ENCODE measurements at places on chromosomes 3 and 15.

DNA sequence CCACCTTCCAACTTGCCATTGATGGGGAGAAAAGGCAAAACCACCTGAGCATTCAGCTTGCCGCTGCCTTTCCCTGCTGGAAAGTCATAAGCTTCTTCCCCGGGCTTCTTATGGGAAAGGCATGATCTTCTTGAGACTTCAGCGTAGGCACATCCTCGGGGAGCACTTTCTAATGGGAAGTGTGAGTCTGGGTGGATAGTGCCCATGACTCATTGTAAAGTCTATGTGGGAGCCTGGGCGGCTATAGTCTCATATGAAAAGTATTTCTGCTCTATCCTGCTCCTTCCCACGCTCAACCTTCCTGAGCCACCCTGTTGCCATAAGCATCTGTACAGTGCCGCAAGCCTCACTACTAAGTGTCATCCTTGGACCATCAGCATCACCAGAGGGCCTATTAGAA lies 309.9 kb upstream of the THBS1 start:
- DNase-seq = no peak

DNA sequence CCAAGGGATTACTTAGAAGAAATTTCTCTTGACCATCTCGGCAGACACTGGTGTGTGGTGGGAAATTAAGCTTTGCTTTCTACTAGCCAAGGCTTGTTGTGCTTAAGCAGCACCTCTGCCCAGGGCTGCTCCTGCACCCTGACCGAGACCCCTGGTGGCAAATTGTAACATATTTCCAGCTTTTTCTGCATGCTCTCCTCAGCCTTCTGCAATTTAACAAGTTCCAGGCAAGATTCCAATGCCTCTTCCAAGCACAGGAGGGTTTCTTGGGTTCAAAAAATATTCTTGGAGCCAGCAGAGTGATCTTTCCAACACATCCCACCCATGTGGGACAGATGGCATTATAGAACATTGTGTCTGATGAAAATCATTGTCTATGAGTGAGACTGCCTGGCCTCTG lies 210.5 kb downstream of the CLSTN2 start:
- DNase-seq = no peak

- DNase-seq = no peak
Measured at GRCh38 chr3:46974421-46975171, 1.9 kb downstream of the CCDC12 start.

GRCh38 chr3:194466761-194467356 lies 19.9 kb downstream of the ATP13A3 start:
- DNase-seq = no peak

- no peak for DNase-seq
Measured at GRCh38 chr3:99711351-99711750, 73.0 kb downstream of the COL8A1 start.

DNA sequence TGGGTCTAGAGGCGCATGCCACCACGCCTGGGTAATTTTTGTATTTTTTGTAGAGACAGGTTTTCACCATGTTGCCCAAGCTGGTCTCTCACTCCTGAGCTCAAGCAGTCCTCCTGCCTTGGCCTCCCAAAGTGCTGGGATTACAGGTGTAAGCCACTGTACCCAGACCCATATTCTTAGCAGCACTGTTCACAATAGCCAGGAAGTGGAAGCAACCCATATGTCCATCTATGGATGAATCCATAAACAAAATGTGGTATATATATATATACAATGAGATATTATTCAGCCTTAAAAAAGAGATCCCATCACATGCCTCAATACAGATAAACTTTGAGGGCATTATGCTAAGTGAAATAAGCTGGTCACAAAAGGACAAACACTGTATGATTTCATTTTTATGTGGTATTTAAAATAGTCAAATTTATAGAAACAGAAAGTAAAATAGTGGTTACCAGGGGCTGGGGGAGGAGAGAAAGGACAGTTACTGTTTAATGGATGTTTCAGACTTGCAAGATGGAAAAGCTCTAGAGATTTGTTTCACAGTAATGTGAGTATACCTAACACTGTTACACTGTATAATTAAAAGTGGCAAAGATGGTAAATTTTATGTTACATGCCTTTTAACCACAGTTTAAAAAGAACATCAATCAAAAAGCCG lies 35.7 kb upstream of the GRAMD1C start:
- DNase-seq = no peak

GRCh38 chr3:74387111-74387735 lies 227.2 kb downstream of the CNTN3 start:
- no peak for DNase-seq
